ENCODE measurements at places on chromosomes 12 and 14.

GRCh38 chr12:112183141-112184021 lies 58.0 kb downstream of the TRAFD1 start:
- no peak for DNase-seq

GRCh38 chr12:105907982-105908381 lies 230.8 kb downstream of the NUAK1 start:
- no peak for DNase-seq

- peak; percentile 79 for DNase-seq
Measured at GRCh38 chr12:31238764-31239387, 87.1 kb downstream of the SINHCAF start.

DNA sequence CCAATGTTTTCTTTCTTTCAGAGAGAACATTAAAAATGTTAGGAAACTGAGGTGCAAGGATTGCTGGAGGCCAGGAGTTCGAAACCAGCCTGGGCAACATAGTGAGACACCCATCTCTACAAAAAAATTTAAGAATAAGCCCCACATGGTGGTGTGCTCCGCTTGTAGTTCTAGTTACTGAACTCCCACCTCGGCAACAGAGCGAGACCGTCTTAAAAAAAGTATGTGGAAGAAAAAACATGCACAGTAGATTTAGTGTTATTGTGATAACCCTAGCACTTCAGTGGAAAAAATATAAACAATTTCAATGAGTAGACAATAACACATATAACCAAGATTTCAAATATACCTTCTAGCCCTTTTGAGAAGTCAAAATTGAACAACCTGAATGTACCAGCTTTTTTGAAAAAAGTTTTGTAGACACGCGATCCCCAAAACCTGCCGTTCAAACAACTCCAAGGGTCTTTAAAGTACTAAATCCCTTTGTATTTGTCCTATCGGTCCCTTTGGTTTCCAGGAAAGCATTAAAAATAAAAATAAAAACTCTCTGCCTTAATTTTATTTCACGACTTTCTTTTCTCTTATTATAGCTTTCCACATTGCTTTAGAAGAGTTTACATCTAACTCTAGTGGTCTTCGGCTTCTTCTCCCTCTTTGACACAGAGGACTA lies 1.0 kb upstream of the ANO6 start:
- DNase-seq = no peak

DNA sequence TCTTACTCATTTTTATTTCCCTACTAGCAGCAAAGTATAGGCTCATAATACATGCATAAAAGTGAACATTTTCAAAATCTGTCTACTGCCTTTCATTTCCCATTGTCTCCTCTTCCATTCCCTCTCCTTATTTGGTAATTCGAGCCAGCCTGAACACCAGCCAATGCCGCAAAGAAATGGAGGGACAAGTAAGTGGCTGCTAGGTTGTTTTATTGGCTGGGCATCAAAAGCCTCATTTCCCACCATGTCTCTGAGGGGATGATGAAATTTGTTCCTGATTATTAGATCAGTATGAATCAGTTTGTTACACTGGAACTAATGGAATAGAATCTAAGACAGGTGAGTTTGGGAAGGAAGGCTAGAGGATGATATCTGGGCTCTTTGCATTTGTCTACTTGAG lies 143.5 kb downstream of the KCNA5 start:
- no peak for DNase-seq

GRCh38 chr14:60349663-60350365 lies 100.8 kb downstream of the PPM1A start:
- DNase-seq = peak; percentile 83

DNA sequence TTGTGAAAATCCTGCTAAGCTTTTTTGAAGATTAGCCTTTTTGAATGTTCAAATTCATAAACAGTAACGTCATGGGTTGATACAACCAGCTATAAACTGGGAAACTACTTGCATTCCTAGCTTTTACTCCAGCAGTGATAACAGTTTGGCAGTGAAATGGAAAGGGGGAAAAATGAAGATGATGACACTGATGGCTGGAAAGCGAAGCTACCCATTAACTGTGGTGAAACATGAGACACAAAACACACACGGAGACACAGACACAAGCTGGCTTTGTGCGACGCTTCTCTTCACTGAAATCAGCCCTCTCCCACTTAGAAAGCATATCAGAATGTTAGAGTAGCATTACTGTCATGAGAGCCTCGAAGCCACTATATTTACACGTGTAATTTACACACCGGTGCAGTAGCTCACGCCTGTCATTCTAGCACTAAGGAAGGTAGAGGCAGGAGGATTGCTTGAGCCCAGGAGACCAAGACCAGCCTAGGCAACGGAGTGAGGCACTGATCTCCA lies 15.7 kb downstream of the VPS37B start:
- DNase-seq = no peak

GRCh38 chr12:20099395-20100183 lies 268.7 kb upstream of the PDE3A start:
- no peak for DNase-seq

DNA sequence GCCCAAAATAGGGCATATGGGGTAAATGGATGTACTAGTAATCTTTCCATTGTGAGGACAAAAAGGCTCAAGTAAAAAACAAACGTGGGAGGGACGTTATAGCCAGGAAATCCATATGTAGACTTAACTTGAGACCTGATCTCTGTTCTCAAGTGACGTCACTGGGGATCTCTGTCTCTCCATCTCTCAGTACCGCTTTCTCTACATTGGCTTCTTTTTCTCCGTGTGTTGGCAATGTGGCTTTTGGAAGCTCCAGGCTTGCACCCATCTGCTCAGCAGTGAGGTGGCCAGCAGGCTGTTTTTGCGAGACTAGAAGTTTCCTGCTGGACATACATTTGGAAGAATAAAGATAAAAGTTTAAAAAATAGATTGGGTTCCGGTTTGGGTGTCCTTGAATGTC lies 66.0 kb upstream of the NRXN3 start:
- no peak for DNase-seq

- no peak for DNase-seq
Measured at GRCh38 chr12:5705791-5706190, 239.3 kb downstream of the ANO2 start.

DNA sequence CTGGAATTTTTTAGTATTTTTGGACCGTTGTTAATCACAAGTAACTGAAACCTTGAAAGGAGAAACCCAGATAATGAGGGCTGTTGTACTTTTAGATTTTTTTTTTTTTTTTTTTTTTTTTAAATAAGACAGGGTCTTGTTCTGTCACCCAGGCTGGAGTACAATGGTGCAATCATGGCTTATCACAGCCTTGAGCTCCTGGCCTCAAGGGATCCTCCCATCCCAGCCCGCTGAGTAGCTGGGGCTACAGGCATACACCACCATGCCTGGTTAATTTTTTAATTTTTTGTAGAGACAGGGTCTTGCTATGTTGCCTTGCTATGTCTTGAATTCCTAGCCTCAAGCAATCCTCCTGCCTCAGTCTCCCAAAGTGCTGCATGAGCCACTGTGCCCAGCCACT lies 211.6 kb downstream of the SYNE2 start:
- no peak for DNase-seq

- DNase-seq = no peak
Measured at GRCh38 chr12:18267427-18268099, 6.2 kb downstream of the PIK3C2G start.

DNA sequence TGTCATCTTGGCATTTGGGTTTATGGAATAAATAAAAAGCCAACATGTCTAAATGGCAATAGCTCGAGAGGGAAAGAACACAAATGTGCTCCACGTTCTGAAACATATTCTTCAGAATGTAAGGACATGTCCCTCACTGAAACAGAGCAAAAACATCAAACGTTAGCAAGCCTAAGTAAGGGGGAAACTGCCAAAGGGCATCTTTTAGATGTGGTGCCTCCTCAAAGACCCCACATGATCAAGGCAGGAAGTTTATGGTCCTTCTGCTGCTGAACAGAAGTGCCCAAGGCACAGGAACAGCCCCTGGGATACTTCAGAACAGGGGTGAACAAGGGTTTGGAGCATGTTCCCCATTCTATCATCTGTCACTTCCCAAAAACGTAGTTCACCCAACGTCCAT lies 227.0 kb downstream of the ANO2 start:
- no peak for DNase-seq
